ELF-1 (cell line): ENCODE measurements at places on chromosomes 1 and 21.

DNA sequence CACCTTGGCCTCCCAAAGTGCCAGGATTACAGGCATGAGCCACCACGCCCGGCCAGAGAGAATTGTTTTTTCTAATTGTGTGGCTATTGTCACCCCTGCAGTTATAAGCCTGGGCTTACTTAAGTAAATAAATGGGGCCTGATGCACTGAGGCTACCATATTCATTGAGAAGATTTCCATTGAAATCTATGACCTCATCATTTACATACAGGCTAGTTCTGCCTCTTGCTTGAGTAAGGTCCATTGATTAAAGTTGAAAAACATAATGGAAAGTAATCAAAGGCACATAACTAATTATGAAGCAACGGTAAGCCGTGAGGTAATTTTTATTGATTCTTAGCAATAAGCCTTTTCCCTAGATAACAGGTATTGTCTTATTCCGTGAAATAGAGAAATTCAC, 788.9 kb downstream of the ADGRL2 start:
- DNase-seq, result no peak

DNA sequence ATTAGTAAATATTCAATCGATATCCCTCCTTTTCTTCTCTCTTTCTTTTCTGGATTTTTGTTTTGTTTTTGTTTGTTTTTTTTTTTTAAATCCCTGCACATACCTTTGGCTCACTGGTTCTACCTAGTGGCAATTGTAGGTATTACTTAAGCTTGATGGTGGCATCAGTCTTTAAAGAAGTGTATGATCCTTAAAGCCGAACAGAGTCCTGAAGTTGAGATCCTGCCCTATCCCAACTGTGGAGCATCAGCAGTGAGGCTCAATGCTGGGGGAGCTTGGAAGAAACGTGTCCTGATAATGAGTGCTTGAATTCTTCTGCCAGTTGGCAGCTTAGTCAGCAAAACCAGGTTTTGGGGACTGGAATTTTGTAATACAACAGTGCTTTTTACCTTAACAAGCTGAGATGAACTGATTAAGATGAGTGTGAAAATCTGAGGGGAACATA, 60.8 kb downstream of the FASLG start:
- peak; percentile 34 for DNase-seq

DNA sequence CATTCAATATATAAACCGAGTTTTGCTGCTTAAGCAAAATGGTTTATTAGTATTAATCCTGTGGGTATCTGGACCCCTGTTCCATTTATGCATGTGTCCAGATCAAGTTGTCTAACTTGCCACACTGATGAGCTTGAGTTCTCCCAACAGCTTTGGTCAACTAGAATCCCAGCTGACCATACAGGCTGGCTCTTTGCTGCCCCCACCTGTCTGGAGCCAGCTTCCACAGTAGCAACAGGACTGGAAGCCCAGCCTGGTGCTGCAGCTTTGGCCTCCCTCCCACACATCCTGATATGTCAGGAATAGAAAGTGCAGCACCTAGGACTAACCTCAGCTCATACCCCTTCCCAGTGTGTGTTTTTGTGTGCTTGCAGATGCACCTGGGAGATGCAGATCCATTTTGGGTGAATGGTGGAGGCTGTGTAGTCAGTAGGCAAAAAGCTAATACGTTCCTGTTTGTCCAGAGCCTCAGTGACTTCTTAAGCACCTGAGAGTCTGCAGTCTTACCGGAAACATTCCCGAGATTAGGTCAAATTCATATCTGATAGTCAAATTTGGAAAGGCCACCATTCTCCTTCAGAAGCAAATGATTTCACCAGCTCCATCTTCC, 40.9 kb upstream of the BEND5 start:
- DNase-seq, result peak; percentile 70

GRCh38 chr1:6822530-6823359, 37.5 kb downstream of the CAMTA1 start:
- no peak for DNase-seq

- no peak for DNase-seq
These were observed 227.1 kb downstream of the DISC1 start for GRCh38 chr1:231853588-231854207.

DNA sequence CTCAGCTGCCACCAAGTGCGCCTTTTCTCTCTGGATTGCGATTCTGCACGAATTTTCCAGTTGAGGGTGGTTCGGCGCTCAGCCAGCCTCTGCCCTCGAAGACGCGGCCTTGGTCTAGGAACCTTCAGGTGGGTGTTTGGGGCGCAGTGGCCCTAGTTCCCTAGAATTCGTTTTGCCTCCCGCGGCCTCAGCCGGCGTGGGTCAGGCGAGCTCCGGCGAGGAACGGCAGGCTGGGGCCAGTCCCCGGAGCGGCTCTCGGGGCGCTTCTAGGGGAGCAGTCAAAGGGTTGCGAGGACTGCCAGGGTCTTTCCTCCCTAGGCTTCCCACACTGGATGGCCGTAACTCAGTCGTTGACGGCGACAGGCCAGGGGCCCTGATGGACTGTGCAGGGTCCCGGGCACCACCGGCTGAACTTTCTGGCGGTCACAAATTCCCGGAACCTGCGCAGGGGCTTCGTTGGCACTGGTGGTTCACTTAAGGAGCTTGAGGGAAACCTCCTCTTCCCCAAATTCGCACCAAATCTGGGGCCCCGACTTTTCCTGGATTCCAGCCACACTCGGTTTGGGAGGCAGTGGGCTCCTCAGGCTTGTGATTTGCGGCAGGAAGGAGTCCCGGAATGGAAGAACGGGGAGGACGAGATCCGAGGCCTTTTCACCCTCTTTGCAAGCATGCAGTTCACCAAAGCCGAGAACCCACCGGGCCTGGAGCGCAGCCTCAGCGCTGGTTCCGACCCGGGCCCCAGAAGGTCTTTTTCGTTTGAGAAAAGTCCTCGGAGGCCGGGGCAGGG, 1.2 kb downstream of the DMBX1 start:
- peak; percentile 59 for DNase-seq

GRCh38 chr21:32567626-32568025, 17.7 kb downstream of the TCP10L start:
- no peak for DNase-seq
